Activated naive CD4-positive, alpha-beta T cell treated with anti-CD3 and anti-CD28 coated beads for 36 hours (primary cell): ENCODE measurements at places on chromosomes 7 and 10.

GRCh38 chr7:2607122-2607922, 24.5 kb upstream of the TTYH3 start:
- no peak for DNase-seq

GRCh38 chr10:12742771-12743170, 258.7 kb downstream of the CCDC3 start:
- DNase-seq = no peak

- no peak for DNase-seq
Measured at GRCh38 chr10:122463466-122464249, 2.3 kb downstream of the HTRA1 start.

DNA sequence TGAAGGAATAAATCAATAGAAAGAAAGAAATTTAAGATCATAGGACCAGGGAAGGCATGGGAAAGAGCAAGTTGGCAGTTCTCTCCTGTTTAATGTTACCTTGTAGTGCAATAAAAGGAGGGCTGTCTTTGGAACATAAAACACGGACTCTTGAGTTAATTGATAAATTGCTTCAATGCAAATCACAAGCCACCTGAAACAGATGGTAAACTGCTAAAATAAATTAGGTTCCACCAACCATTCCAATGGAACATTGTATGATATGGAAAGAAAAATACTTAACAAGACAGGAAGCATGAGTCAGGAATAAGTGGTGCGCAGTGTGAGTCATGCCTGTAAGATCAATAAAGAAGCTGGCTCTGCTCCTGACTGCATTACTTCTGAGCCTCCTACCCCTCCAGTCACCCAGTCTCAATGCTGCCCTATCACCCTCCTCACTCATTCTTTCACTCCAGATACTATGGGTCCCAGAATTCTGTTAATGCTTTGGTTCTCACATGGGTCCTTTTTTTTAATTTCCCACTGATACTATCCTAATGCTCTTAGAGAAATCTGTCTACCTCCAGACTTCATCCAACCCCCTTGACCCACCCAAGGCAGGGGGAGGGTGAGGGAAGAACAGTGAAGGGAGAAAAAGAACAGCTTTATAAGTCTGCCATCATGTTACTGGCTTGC, 78.9 kb downstream of the LRRC17 start:
- peak; percentile 14 for DNase-seq

DNA sequence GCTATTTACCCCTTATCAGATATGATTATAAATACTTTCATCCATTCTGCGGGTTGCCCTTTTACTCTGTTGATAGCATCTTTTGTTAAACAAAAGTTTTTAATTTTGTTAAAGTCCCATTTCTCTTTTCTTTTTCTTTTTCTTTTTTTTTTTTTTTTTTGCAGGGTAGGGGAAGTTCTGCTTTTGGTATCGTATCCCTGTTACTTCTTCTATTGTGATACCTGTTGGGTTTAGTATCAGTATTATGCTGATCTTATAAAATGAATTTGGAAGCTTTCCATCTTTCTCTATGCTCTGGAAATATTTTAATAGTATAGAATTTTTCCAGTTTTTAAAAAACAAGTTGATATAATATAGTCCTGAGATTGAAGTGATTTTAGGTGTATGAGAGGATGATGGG, 6.0 kb downstream of the CCNJ start:
- DNase-seq = no peak

- no peak for DNase-seq
Measured at GRCh38 chr7:128353189-128353588, 8.3 kb downstream of the PRRT4 start.

GRCh38 chr7:101924171-101924570, 106.7 kb downstream of the CUX1 start:
- DNase-seq = no peak

- DNase-seq = no peak
Measured at GRCh38 chr7:410395-410910, 109.2 kb downstream of the PDGFA start.

GRCh38 chr10:29237786-29238185, 51.1 kb upstream of the LYZL1 start:
- no peak for DNase-seq

DNA sequence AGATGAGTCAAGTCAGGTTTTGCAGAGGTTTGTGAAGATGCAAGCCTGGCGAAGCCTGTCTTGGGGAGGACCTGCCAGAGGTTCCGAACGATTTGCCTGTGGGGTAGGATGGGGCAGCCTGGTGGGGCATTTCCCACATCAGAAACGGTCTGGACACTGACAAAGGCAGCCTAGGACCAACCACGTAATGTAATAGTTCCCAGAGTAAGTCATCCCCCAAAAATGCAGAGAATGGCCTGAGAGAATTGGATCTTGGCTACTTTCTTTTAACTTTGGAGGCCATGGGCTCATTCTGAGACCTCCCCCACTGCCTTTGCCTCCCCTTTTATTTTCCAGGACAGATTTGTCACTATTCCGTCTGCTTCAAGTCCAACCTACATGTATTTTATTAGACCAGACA, 168.9 kb upstream of the SH2B2 start:
- no peak for DNase-seq

GRCh38 chr7:1667566-1668395, 2.3 kb upstream of the ELFN1 start:
- DNase-seq = peak; percentile 3
